Osteoblast (primary cell): ENCODE measurements at places on chromosomes 2 and 18. TPM values are rescaled to one million over a fixed set of nuclear protein-coding genes. Genes with fewer than 3 reads are reported as not detected.
A peak's percentile ranks its signal among the peaks of the same experiment; 100 is the strongest.

GRCh38 chr18:22423878-22424564 is 6.3 kb upstream of the CTAGE1 start:
- no peak for DNase-seq

- no peak for DNase-seq
Measured at GRCh38 chr18:31647127-31647753, 37.1 kb downstream of the B4GALT6 start.

The REG3A gene
- total RNA-seq = not detected in 2 replicates

DNA sequence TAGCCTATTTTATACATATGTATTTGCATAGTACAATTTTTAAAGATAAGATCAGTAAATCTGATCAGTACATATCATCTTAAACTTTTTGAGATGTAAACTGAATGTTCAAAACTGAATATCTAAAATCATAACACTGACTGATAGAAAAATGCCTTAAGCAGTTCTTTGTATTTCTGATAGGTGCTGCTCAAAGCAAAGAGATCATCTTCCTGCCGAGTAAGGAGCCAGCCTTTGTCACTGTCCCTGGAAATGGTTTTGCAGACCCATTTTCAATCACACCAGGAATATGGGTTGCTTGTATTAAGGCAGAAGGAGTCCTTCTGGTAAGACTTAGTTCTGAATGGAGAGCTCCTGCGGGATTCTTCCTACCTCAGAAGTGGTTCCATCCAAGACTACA is 135.0 kb downstream of the LAMA3 start:
- no peak for DNase-seq

The NR4A2 gene
- total RNA-seq = 0.72 and 0.88 TPM in 2 replicates

- DNase-seq = peak; percentile 65
Measured at GRCh38 chr2:85577386-85578242, at the start of gene VAMP8. Gene VAMP8 (plus strand): TSS chr2:85577586. CDS start chr2:85577647, 61 bp downstream.

- DNase-seq = no peak
Measured at GRCh38 chr2:151048331-151049054, 213.2 kb downstream of the RBM43 start.

DNA sequence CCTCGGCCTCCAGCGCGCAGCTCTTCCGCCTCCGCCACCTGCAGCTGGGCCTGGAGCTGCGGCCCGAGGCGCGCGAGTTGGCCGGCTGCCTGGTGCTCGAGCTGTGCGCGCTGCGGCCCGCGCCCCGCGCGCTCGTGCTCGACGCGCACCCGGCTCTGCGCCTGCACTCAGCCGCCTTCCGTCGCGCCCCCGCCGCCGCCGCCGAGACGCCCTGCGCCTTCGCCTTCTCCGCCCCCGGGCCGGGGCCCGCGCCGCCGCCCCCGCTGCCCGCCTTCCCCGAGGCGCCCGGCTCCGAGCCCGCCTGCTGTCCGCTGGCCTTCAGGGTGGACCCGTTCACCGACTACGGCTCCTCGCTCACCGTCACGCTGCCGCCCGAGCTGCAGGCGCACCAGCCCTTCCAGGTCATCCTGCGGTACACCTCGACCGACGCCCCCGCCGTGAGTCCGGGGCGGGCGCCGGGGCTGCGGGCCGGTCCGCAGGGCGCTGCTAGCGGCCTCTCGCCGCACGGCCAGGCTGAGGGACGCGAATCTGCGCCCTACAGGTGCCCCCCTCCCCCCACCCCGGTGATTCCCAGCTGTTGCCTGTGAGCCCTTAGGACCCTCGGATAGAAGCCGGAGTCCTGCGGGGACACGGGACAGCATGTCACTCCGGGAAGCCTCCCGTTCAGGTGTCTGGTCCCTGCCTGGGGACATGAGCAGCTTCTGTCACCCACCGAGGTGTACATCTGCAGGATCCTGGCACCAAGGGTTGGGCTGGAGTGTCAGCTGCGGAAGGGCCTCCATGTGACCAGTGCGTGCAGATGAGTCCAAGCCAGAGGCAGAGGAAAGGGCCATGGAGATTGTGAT is 616 bp downstream of the RNPEPL1 start:
- peak; percentile 96 for DNase-seq

The VWC2L gene
- total RNA-seq = not detected in 2 replicates

- DNase-seq = no peak
Measured at GRCh38 chr2:11764359-11764758, 17.9 kb downstream of the LPIN1 start.

DNA sequence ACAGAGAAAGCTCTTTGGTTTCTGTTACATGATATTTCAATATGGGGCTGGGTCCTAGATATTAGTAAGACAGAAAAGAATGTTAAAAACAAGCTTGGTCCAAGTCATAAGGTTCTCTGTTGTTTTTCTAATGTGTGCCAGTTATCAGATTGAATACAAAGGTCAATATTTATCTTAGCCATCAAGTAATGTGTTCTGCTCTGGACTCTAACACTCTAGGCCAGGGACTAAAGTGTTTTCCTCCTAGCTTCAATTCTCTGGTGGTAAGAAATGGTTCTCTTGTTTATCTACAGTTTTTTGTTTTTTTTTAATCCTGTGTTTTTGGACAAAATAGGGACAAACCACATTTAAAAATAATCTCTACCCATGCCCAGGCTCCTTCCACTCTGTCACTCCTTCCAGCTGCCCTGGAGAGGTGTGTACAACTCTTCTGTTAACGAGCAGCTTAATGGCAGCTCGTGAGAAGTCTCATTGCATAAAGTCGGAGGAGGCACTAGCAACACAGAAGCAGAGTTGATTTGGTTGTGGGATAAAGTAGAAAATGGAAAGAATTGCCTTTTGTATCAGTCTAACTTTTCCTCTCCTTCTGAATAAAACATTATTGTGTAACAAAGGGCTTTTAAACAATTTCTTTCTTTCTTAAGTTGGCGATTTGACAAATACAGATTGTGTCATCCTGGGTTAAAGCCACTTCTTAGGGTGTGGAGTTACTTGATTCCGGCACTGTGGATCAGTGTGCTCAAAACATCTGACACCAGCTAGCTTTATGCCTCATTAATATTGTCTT is 8.0 kb upstream of the SESTD1 start:
- no peak for DNase-seq
